Activated CD4-positive, alpha-beta memory T cell treated with anti-CD3 and anti-CD28 coated beads for 36 hours (primary cell): ENCODE measurements at places on chromosomes 7 and 10. TPM values are rescaled to one million over a fixed set of nuclear protein-coding genes. Genes with fewer than 3 reads are reported as not detected.
A peak's percentile ranks its signal among the peaks of the same experiment; 100 is the strongest.

- H3K27ac ChIP-seq, result no peak within 1 kb of the TSS
- peaks cover 5% of the 10 kb centered on the region for H3K36me3 ChIP-seq
- H3K4me3 ChIP-seq, result no peak within 1 kb of the TSS
- peaks cover 7% of the 10 kb centered on the region for H3K4me1 ChIP-seq
These were observed at the start of gene CHAT for GRCh38 chr10:49613882-49614241. CHAT (plus strand) TSS chr10:49614037; CDS start chr10:49614190, 153 bp downstream.

DNA sequence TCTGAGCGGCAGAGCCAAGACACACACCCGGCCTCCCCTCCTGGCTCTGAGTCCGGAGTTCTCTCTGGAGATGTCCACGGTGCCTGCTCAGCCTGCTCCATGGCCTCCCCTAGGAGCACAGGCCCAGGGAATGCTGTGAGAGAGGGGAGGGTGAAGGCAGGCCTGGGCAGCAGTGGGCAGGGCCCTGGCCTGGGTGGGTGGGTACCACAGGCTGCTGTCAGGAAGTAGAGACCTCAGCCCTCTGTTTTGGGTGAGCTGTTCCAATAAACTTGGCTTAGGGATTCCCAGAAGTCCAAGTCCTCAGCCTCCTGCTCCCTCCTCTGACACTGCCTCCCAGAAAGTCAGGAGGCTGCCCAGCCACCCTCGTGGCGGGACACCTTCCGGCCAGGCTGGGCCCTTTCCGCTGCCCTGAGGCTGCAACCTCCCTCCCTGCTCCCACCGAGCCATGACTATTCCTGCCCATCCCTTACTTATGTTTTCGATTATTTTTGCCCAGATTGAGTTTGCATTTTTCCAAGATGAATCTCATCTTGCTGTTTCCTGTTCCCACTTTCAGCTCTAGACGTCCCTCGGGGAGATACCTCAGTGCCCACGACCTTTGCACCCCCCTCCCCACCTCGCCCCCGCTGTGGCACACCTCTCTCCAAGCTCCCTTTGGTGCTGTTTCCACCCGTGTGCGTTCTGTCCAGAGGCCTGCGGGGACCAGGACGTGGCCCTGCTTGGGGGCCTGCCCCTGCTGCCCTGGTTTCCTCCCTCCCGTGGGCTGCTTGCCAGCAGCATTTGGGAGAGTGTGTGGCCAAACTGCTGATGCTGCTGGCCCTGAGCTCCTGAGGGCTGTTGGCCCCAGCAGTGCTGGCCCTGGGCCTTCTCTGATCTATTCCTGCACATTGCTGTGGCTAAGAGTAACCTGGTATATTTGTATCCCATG, 5.8 kb upstream of the POLM start:
- no peak for DNase-seq
- no peak overlapping the region for H3K27ac ChIP-seq
- peaks cover 2% of the 10 kb centered on the region for H3K4me1 ChIP-seq
- H3K27me3 ChIP-seq, result no peaks in the 10 kb centered on the region
- no peaks in the 10 kb centered on the region for H3K36me3 ChIP-seq

- no peak overlapping the region for H3K4me3 ChIP-seq
- H3K27me3 ChIP-seq, result no peaks in the 10 kb centered on the region
- peak; percentile 76 for DNase-seq
- H3K4me1 ChIP-seq, result peaks cover 33% of the 10 kb centered on the region
These were observed 553 bp upstream of the ADD3 start for GRCh38 chr10:110007161-110007700.

Gene ZRANB1
- 10.8 TPM for total RNA-seq

Gene USP54
- 4.9 TPM for total RNA-seq

Gene OR2A5
- total RNA-seq, result not detected

Gene RSPH10B
- total RNA-seq, result not detected

Gene PCDH15
- not detected for total RNA-seq
